CD4-positive, alpha-beta T cell treated with Interleukin-4 for 1 hour (primary cell): ENCODE measurements at places on chromosomes 11 and 22.

DNA sequence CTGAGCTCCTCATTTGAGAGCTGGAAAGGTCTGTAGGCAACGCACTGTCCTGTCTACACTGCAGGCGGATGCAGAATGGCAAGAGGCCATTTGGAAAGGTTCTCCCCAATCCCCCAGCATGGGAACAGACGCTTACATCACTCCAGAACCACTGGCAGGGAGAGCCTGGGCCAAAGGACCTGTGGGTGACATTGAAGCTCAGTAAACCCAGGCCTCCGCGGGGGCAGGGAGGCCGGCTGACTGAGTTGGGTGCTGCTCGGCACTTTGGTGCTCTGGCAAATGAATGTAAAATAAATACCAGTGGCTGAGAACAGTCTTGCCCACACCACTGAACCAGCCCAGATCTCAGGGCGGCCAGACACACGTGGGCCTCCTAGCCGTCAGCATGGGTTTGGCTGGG is 22.4 kb downstream of the TOM1 start:
- no peak for DNase-seq

- DNase-seq: no peak
Observed at GRCh38 chr11:116478205-116478604, 294.6 kb downstream of the BUD13 start.

GRCh38 chr11:118903204-118904015 is 19.7 kb downstream of the CXCR5 start:
- no peak for DNase-seq

GRCh38 chr11:34245041-34245440 is 112.8 kb downstream of the ABTB2 start:
- DNase-seq: no peak

DNA sequence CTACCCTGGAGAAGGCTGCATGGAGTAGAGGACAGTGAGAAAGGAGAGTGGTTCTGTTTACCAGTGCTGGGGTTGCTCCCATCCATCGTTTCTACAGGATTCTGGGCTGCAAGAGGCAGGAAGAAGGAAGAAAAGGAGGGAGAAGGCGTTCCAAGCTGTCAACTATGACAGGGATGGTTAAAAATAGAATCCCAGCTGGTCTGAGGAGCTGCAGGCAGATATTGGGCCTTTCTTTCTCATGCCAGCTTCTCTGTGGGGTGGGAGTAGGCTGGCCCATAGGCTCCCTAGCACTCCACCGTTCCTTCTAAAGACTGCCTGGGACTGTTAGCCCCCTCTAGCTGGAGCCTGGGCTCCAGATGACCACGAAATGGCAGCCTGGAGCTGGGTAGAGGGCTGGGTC is 13.6 kb downstream of the CCKBR start:
- DNase-seq: no peak

DNA sequence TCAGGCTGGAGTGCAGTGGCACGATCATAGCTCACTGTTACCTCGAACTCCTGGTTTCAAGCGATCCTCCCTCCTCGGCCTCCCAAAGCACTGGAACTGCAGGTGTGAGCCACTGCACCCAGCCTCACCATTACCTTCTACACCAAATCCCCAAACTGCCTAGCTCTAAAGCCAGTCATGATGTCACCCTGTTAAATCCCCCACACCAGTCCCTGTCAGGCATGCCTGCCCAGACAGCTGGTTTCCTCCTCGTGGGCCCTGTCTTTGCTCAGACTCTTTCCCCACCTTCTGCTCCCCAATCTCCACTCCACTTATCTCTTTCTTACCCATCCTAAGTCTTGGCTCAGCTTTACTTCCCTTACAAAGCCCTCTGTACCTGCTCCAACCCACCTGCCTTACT is 12.5 kb upstream of the EXPH5 start:
- DNase-seq: no peak

DNA sequence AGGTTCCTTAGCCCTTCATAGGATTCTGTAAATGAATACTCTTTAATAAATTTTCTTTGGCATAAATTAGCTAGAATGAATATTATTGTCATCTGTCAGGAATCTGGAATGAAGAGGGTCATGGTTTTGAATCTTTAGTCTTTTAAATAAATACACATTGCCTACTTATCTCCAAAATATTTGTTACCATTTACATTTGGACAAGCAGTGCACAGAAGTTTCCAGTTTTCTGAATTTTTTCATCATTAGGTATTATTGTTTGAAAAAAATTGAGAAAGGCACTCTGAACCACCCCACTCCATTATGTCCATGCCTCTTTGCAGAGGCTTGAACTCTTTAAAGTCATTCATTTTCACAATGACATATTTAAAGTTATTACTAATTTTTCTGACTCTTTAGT is 549.0 kb upstream of the LUZP2 start:
- no peak for DNase-seq

DNA sequence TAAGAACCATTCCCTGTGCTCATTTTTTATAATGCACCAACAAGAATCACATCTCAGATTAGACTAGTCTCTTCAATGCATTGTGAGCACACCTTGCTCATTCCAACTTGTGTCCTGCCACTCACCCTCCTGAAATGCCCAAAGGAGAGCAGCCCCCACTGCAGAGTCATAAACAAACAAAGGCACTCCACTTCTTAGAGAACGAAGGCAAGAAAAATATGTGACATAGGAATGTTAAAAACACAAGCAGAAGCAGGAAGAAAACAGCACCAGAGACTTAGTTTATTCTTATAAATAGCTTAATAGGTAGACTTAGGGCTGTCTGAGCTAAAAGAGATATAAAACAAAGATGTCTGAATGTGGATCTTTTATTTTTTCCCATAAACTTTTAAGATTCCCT is 57.2 kb downstream of the GUCY1A2 start:
- no peak for DNase-seq

- DNase-seq: no peak
Observed at GRCh38 chr11:104694259-104695064, 203.8 kb downstream of the CASP12 start.

GRCh38 chr22:19179497-19180048 is 1.0 kb upstream of the SLC25A1 start:
- peak; percentile 62 for DNase-seq

DNA sequence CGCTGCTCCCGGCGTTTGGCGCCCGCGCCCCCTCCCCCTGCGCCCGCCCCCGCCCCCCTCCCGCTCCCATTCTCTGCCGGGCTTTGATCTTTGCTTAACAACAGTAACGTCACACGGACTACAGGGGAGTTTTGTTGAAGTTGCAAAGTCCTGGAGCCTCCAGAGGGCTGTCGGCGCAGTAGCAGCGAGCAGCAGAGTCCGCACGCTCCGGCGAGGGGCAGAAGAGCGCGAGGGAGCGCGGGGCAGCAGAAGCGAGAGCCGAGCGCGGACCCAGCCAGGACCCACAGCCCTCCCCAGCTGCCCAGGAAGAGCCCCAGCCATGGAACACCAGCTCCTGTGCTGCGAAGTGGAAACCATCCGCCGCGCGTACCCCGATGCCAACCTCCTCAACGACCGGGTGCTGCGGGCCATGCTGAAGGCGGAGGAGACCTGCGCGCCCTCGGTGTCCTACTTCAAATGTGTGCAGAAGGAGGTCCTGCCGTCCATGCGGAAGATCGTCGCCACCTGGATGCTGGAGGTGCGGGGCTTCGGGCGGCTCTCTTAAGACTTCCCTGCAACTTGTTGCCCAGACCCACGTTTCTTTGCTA is at the start of gene CCND1:
Gene CCND1 (plus strand): TSS at position 162 of the 587 bp plus-strand sequence. CDS start 158 bp downstream, at position 320.
- DNase-seq: peak; percentile 50

DNA sequence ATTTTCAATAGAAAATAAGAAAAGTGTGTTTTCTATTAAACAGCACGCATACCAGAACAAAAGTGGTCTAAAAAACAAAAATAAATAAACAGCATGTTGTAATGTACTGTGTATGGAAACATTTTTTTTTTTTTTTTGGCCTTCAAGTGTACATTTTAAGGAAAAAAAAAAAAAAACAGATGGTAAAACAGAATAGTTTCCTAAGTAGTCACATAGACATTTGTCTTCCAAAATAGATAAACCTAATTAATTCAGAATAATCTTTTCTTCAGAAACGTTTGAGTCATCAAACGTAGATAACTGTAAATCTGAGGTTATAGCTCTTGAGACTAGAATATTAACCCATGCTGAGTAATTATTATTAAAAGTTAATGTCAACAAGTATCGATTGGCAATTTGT is 396 bp upstream of the CFAP300 start:
- DNase-seq: no peak

DNA sequence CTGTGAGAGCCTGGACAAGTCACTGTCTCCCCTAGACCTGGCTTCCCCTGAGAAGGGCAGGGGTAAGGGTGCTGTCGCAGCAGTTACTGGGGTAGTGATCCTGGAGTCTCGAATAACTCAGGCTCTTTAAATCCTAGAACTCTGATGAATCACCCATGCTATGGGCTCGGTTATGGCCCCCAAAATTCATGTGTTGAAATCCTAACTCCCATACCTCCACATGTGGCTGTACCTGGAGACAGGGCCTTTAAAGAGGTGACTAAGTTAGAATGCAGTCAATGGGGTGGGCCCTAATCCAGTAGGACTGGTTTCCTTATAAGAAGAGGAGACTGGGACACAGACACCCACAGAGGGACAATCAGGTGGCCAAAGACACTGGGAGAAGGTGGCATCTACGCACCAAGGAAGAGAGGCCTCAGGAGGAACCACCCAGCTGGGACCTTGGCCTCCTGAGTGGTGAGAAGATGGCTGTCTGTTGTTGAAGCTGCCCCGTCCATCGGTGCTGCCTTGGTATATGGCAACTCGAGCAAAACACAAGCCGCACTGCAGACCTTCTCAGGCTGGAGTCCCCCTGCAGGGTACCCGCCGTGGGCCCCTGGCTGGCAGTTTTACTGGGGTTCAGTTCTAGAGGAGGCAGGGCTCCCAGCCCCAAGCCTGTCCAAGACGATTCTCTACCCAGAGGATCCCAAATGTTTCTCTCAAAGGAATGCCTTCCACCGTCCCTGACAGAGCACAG is 48.8 kb upstream of the SHISAL1 start:
- no peak for DNase-seq

GRCh38 chr11:20156280-20156875 is 3.9 kb downstream of the DBX1 start:
- peak; percentile 42 for DNase-seq

- DNase-seq: no peak
Observed at GRCh38 chr22:43500792-43501785, 89.3 kb downstream of the MPPED1 start.

DNA sequence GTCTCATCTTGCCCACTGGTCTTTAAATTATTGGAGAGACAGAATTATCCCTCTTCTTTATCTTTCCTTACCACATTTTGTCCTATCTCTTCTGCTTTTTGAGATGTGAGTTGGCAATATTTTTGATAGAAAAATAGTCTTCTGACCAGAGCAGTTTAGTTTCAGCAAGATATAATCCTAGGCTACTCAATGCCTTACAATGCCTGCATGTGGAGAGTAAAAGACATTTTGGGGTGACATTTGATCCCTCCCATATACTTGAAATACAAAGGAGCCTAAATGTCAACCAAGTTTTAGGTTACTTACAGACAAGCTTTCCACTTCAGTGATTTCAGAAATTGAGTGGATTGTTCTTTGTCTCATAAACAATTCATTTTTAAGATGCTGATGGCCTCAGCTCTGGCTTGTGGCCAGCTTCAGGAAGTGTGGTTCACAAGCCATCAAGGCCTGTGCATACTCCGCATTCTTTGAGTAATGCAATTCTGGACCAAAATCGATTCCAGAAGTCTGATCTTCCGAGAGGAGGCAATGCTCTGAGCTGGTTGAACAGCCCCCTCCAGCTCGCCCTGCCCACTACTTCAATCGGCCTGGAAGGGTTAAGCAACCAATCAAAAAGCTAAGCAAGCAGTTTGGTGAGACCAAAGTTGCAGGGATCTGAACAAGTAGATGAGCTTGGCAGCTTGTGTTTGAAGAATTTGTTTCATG is 274.4 kb downstream of the BLID start:
- no peak for DNase-seq

DNA sequence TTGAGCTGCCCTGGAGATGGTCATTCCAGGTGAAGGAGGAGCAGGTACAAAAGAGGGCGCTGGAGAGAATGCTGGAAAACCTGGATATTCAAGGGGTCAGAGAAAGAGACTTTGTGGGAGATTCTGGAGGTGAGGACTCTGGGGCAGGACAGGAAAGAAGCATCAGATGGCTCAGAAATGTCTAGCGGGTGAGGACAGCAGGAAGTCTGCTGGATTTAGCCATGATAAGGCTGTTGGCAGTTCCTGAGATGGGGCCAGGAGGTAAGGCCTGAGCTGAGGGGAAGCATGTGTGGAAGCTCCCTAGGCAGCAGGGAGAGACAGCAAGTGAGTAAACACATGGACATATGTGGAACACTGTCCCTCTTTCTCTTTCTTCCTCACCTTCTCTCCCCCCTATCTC is 1.5 kb downstream of the UPB1 start:
- no peak for DNase-seq

DNA sequence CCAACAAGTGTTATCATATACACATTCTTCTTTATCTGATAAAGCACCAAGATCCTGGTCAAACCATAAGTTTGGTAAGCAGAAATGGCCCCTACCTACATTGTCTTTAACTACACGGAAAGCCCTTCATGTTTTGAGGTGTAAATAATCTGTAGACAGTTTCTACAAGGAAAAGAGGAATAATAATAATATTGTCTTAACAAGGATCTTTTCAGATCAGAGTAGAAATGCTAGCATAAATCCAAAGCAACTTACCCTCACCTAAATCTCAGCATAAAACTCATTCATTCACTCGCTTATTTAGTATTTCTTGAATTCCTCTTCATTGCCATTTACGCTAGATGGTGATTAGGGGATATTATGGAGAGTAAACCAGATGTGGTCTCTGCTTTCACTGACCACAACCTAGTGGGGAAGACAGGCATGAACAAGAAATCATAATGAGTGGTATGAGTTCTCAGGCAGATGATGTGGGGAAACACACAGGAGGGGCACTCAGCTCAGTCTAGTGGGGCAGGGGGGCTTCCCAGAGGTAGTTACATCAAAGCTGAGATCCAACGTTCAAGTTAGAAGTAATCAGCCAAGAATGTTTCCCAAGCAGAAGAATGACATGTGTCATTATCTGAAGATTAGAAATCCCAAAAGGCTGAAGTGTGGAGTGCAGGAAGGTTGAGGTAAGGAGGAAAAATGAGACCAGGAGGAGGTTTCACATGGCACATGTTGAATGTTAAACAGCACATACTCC is 65.4 kb upstream of the ZC3H12C start:
- DNase-seq: no peak

DNA sequence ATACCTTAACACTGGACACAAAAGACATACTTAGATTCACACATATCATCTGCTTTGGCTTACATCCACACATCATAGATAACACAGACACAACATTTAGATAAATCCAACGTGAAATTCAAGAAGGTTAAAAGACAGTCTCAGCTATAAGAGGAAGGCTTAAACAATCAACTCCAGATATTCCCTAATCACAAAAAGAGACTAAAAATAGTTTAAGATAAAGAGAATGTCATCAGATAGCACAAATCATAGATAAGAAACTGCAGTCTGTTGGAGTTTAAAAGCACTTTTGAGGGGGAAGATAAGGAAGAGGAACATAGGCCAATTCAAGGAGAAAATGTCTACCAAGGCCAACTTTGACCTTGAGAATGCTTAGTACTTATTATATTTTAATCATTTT is 504.8 kb downstream of the JRKL start:
- DNase-seq: no peak
